Stimulated activated CD4-positive, alpha-beta T cell treated with anti-CD3 and anti-CD28 coated beads, Interleukin-15, amount 100 ng/mL, for 48 hours (primary cell): ENCODE measurements at places on chromosomes 5 and 9.

DNA sequence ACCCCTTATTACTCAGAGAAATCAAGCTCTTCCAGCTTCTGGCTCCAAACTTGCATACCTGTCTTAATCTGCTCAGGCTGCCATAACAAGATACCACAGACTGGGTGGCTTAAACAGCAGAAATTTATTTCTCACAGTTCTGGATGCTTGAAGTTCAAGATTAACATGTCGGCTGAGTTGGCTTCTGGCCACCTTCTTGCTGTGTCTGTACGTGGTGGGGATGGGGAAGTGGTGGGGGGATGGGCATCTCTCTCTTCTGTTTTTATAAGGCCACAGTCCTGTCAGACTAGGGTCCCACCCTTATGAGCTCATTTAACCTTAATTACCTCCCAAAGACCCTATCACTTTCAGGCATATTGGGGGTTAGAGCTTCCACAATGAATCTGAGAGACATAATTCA lies 140.5 kb downstream of the SV2C start:
- no peak for DNase-seq

DNA sequence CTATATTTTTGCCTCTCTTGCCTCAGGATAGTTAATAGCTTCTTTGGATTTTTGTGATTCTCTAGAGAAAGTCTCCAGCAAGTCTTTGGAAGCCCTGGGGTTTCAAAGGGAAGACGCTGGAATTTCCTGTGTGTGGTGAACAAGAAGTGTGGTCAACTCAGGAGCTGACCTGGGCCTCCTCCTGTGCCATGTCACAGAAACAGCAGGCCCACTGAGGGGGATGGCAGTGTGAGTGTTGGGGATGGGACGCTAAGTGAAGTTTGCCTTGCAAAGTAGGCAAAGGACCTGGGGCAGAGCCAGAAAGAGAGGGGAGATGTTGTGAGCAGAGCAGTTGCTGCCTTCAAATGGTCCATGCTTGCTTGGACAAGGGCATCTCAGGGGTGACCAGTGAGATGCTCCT lies 226.3 kb downstream of the DMRT2 start:
- no peak for DNase-seq

DNA sequence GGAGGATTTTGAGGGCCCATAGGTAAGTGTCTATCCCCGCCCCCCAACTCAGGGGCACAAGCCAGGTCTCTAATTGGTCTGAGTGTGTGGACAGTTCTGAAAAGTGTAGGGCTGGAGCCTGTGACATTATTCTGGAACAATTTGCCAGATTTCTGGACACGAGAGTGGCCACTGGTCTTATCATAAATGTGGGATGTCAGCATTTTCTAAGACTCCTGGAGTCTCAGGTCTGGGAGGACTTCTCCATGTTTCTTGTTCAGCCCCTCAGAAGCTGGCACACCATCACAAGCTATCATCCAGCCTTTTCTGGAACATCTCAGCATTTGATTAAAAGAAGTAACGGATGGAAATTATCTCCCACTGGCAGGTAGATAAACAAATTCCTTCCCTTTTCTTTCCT lies 141.4 kb downstream of the SEC61B start:
- DNase-seq, result no peak

- DNase-seq, result no peak
Measured at GRCh38 chr9:91896513-91897121, 53.4 kb downstream of the ROR2 start.

DNA sequence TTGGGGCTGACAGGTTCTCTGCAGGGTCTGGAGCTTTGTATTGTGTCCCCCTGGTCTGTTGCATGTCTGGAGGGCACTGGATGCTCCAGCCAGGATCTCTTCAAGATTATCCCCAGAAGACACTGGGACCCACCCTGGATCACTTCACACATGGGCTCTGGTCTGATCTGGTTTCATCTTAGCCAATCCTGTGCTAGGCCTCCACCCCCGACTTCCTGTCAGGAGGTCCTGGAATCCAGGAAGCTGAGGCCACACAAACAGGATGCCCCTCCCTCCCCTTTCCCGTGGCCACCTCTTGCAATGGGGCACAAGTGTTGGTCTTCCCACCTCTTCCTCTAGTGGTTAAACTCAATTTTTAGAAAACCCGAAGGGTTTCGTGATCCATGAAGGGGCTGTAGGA lies 242.6 kb upstream of the MVB12B start:
- no peak for DNase-seq

DNA sequence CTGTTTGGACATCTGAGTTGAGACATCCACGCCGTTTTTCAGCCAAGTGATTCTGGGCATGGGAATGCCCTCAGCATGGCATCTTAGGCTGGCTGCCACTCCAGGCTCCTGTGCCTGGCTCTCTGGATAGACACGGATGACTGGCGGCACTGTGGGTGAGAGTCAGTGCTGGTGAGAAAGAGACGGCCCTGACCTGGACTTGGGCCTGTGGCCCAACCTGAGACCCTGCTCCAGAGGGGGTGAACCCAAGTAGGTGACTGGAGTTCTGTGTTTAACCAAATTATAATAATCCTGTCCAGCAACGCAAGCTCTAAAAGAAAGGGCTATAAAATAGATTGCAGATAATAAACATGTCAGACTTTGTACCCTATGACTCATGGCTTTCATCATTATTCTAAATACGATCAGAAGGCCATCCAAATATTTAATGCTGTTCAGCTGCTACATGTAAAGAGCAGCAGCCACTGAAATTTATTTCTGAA lies 173.9 kb downstream of the HSPA4 start:
- no peak for DNase-seq

DNA sequence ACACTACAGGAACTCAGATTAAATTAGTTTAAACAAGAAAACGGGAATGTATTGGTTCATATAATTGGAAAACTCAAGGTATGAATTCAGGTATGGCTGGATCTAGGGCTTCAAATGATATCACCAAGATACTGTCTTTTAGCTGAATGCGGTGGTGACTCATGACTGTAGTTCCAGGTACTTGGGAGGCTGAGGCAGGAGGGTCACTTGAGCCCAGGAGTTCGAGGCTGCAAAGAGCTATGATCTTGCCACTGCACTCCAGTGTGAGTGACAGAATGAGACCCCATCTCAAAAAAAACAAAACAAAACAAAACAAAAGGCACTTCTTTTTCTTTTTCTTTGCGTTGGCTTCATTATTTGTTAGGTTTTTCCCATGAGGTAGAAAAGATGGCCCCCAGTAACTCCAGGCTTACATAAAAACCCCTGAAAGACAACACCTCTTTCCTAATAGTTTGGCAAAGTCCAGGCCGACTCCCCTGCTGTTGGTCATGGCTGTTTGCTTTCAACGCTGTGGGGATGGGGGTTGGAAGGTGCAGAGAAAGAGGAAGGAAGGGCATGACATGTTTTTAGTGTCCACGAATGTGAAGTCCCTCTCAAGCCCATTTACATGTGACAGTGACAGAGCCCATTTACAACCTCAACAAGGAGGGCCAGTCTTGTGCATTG lies 39.8 kb upstream of the CRB2 start:
- DNase-seq, result no peak

GRCh38 chr9:108889649-108890067 lies 27.6 kb downstream of the ACTL7A start:
- no peak for DNase-seq

- DNase-seq, result no peak
Measured at GRCh38 chr5:96896276-96896675, 20.0 kb downstream of the ERAP2 start.

DNA sequence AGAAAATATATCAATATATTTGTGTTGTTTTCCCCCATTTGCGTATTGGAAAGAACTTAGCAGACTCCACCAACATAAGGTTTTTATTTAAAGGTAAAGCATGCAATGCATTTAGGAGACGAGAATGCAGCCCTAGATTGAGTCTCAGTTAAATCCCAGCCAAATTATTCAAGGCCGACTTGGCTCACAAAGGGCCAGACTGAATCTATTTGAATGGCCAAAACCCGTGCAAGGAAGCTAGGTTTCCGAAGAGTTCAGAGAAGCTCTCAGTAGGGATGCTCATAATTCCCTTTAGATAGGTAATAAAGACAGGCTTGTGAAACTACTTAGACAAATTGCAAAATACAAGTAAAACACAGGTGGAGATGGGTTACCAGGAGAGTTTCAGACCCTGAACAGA lies 520.3 kb downstream of the CDH9 start:
- DNase-seq, result no peak

- no peak for DNase-seq
Measured at GRCh38 chr9:99133145-99133544, 28.2 kb downstream of the TGFBR1 start.

DNA sequence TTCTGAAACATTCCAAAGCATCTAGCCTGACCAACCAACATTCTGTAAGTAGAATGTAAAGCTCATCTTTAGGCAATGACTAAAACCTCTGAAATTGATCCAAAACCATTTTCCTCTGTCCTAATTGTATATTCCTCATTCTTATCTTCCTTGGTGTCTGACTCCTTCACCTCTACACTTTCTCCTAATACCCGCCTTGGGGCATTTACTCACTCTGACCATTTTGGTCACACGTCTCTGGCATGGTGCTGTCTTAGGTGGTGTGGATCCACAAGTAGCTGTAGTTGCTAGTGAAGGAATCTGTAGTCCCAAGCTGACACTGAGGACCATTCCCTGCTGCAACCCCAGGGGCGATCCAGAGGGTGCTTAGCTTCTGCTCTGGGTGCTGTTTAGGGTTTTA lies 40.8 kb upstream of the LMNB1 start:
- no peak for DNase-seq

GRCh38 chr5:91381239-91381773 lies 1.8 kb downstream of the ARRDC3 start:
- DNase-seq, result no peak

GRCh38 chr9:114177423-114178064 lies 22.2 kb downstream of the COL27A1 start:
- no peak for DNase-seq

DNA sequence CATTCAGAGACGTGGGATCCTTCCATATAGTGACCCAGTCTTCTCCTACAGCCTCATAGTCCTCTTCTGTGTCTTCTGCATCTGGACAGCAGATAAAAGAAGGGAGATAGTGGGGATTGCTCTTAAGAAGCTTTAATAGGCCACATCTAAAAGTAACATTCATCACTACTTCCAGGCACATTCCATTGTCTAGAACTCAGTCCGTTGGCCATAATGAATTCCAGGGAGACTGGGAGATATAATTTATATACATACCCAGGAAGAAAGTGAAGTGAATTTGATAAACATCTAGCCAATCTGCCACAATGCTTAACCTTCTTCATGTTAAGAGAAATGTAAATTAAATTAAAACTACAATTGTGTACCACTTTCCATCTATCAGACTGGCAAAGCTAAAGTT lies 22.5 kb upstream of the GLIPR2 start:
- DNase-seq, result no peak

DNA sequence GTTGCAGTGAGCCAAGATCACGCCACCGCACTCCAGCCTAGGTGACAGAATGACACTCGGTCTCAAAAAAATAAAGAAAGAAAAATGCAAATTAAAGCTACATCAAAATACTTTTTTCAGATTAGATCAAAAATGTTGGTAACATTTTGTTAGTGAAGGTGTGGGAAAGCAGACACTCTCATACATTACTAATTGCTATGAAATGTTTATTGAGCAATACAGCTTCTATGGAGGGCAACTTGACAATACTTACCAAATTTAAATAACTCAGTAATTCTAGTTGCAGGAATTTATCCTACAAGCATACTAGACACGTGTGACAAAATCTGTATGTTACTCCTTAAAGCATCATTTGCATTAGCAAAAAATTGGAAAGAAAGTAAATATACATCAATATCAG lies 4.1 kb downstream of the TRIM23 start:
- no peak for DNase-seq

DNA sequence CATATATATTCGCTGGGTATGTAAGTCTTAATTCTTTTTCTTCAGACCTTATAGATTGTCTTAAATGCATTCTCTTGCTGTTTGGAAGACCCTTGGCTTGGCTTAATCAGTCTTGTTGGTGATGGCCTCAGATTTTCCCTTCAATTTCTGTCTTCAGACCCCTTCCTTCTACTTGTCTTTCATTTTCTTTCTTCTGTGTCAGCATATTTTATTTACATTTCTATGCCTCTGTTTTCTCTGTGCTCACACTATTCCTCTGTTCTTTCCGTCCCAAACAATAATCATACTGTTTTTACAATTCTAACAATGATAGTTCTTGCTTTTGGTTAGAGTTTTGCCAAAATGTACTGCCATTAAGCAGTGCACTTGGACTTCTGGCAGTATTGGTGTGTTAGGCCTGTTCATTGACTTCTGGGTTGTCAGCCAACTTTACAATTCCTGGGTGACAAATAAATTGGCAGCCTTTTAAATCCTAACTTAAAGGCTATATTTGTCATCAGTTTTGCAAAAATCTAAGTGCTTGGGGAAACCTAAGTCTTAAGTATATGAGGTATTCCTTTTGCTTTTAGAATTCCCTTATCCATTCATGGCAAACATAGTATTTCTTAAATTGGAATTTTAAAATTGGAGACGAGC lies 8.0 kb downstream of the SRFBP1 start:
- DNase-seq, result no peak

- no peak for DNase-seq
Measured at GRCh38 chr5:1116109-1116740, 4.4 kb upstream of the SLC12A7 start.

DNA sequence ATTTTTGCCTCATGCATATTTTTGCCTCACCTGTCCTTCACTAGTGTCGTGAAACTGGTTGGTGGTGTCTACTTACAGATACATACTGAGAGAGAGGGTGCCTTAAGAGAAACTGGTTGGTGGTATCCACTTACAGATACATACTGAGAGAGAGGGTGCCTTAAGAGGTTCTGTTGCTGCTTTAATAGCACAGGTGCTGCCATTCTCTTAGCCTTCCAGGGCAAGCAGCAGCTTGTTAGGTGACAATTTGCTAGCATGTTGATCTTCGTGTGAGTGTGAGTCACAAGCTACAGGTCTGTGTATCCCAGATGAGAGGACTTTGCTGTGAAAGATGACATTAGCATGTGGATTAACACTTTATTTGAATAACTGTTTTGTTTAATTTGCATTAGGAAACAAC lies 1.4 kb downstream of the PTTG1 start:
- DNase-seq, result no peak

- DNase-seq, result no peak
Measured at GRCh38 chr9:132754236-132754635, 84.0 kb downstream of the GTF3C4 start.

DNA sequence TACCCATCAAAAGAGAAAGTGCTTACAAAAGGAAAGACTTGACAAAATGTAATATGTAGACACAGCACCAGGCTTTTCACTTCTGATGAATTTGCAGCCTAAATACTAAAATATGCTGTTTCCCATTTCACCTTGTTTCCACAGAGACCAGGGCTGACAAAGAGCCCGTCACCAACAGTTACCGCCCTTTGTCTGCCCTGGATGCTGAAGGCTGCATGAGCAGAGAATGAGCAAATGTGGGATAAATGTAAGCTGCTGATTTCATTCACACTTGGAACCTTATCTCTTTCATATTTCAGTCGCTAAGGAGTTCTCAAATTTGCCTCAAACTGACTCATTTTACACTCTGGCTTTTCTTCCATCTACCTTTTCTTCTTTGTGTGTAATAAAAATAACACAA lies 213.9 kb downstream of the TMEM167A start:
- no peak for DNase-seq

- DNase-seq, result no peak
Measured at GRCh38 chr5:94830520-94830919, 212.1 kb downstream of the SLF1 start.
